ENCODE measurements at places on chromosomes 6 and 20.

DNA sequence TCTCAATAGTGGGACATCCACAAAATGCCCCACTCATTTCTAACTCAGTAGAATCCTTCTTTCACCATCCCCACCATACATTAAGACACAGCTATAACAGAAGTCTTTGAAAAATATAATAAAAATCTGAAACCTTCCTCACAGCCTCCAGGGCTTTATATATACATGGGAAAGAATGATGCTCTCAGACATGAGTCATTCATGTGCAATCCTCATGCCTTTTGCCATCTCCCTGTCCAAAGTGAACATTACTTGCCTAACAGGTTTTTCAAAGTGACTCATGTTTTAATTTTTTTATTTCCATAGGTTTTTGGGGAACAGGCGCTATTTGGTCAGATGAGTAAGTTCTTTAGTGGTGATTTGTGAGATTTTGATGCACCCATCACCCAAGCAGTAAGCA lies 162.7 kb downstream of the RALGAPA2 start:
- no peak for DNase-seq

DNA sequence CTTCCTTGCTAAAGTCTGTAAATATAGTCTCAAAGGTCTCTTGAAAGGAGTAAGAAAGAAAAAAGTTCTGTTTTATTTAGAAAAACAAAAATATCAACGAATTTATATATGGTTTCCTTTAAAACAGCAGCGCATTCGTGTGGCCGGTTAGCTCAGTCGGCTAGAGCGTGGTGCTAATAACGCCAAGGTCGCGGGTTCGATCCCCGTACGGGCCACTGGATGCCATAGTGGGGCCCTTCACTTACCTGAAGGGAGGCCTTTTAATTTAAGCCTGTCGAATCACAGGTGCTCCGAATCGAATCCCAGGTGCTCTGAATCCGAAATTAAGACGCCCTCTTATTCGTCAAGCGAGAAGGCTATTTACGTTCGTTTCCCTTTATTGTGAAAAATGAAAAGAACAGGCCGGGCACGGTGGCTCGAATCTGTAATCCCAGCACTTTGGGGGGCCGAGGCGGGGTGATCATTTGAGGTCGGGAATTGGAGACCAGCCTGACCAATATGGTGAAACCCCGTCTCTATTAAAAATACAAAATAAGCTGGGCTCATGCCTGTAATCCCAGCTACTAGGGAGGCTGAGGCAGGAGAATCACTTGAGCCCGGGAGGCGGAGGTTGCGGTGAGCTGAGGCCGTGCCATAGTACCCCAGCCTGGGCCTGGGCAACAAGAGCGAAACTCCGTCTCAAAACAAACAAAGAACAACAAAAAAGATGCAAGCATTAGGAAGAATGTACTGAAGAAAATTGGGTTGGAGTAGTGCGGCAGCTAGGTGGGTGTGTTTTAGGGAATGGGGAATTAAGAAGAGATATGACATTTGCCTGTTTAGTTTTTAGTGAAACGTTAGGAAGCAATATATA lies 195.8 kb upstream of the ZNF184 start:
- DNase-seq = peak; percentile 30

GRCh38 chr6:2861060-2861821 lies 19.6 kb upstream of the SERPINB1 start:
- DNase-seq = peak; percentile 49

- no peak for DNase-seq
Measured at GRCh38 chr20:20665606-20666332, 46.7 kb downstream of the RALGAPA2 start.

- DNase-seq = peak; percentile 33
Measured at GRCh38 chr6:43129434-43130194, 41.5 kb upstream of the SRF start.
